ENCODE measurements at places on chromosomes 1 and 21.

DNA sequence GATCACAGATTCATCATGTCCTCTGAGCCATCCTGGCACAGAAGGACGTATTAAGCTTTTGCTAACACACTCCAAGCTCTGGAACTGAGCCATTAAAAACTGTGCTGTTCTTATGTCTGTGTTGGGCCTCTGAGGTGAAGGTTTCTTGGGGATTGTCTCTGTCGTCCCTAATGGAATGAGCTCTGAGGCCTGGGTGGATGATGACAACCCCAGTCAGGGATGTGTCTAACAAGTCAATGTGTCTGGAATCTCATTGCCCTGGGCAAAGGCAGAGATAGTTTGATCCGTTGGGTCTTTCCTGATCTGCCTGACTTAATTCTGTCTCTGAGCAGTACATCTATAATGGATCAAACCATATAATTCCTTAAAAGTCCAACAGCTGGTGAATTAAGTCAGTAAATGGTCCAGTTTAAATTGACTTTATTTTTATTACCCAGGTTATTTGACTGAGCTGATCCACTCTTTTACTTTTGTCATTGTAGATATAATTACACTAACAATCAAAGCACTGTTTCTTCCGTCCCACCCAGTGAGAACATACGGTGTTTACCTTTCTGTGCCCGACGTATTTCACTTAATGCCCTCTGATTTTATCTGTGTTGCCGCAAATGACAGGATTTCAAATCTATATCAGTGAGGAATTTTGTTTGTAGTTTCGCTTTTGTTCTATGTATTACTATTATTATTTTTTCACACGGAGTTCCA is 38.8 kb upstream of the OR2B11 start:
- DNase-seq: no peak

DNA sequence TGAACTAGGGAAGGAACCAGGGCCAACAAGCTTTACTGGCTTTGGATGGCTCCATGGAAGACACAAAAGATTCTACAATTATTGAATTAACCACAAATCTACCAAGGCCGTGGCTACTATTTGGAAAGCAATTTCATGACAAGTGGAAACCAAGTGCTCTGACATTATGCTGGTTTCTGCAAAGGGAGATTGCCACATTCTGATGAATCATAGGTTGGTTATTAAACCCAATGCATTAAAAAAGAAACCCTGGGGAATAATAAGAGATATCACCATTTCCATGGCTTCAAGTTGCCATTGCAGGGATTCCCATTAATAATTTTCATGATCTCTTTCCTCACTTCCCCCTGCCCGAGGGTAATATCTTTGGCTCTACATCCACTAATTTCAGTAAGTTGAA is 359.2 kb upstream of the NCAM2 start:
- DNase-seq: no peak

- no peak for DNase-seq
Observed at GRCh38 chr1:53656747-53657530, 82.0 kb downstream of the GLIS1 start.

GRCh38 chr1:223228931-223229528 is 86.0 kb upstream of the TLR5 start:
- DNase-seq: no peak

DNA sequence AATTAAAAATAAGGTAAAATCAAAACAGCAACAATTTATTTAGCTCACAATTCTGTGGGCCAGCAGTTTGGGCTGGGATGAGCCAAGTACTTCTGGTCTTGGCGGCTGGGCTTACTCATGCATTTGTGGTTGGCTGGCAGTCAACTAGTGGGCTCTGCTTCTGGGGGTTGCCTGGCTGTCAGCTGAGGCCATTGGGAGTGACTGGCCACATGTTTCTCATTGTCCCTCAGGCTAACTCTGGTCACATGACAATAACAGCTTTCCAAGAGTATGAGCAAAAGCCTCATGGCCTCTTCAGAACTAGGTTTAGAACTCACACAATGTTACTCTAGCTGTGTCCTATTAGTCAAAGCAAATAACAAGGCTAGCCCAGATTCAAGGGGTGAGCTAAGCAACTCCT is 15.6 kb upstream of the CHIA start:
- DNase-seq: no peak

- DNase-seq: no peak
Observed at GRCh38 chr1:214414691-214415090, 133.7 kb downstream of the SMYD2 start.

- DNase-seq: no peak
Observed at GRCh38 chr1:19676438-19676922, 11.8 kb downstream of the HTR6 start.

GRCh38 chr1:46285730-46286477 is 17.5 kb downstream of the LRRC41 start:
- DNase-seq: no peak

- no peak for DNase-seq
Observed at GRCh38 chr1:7808253-7808844, 24.3 kb downstream of the PER3 start.

DNA sequence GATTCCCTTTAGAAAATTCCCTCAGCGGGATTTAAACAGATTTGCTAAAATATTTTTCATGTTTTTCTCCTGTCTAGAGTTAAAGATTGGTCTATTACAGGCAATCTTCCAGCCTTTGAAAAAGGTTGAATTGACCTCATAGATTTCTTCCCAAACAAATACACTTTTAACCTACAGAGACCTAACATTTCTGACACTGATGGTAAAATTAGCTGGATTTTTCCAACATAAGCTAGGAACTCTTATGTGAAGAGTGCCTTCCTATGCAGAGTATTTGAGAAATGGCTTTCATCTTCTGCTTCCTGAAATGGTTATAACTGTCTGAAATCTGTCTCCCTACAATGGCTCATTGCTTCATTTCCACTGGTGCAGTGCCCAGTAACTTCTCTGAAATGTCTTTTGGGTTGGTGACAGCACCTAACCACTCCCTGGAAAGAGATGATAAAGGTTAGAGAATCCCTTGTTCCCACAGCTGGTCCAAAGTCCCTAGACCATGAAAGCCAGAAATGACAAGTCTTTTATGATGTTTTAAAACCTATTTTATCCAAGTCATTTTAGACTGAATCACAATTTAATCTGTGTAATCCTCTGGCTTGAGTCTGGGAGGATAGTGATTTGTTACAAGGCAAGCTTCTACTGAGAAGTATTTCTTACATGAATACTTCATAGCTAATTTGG is 269.4 kb downstream of the BACH1 start:
- no peak for DNase-seq

DNA sequence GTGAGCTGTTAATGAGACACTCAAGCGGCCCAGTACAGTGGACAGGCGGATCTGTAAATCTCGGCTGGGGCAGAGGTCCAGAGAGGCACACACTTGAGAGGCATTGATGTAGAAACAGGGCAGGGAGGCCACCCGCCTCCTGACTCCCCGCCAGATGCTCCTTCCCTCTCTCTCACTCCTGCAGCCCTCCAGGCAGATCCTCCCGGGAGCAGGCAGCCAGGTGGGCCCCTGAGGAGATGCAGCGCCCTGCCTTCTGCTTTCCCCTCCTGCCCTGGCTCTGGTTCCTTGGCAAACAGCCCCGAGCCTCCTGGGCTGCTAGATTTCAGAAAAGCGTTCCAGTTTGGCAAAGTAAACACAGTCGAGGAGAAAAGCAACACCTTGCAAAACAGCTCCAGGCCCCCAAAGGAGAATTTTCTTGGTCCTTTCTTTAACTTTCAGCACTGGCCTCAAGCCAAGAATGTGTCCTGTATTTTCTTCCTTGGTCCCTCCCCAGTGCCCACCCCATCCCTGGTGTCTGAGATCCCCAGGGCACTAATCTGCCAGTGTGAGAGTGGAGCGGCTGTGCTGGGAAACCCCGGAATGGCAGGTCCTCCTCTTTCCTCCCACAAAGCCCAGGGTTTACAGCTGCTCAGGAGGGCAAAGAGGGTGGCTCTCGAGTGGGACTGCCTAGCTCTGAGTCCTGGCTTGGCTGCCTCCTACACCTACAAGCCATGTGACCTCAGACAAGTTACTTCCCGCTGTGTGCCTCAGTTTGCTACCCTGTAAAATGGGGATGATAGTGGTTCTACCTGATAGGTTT is 29.4 kb upstream of the IFNLR1 start:
- no peak for DNase-seq

Data from retinal pigment epithelial cell (primary cell).